CD4-positive, alpha-beta T cell treated with Interleukin-4 for 4 hours (primary cell): ENCODE measurements at places on chromosomes 2 and 18.
A peak's percentile ranks its signal among the peaks of the same experiment; 100 is the strongest.

- peak; percentile 5 for DNase-seq
These were observed 562 bp downstream of the TWSG1 start for GRCh38 chr18:9334973-9335696.

- DNase-seq = no peak
These were observed 66.1 kb downstream of the NPAS2 start for GRCh38 chr2:100886085-100886484.

GRCh38 chr2:169776252-169776761 lies 22.4 kb upstream of the SSB start:
- DNase-seq = no peak

DNA sequence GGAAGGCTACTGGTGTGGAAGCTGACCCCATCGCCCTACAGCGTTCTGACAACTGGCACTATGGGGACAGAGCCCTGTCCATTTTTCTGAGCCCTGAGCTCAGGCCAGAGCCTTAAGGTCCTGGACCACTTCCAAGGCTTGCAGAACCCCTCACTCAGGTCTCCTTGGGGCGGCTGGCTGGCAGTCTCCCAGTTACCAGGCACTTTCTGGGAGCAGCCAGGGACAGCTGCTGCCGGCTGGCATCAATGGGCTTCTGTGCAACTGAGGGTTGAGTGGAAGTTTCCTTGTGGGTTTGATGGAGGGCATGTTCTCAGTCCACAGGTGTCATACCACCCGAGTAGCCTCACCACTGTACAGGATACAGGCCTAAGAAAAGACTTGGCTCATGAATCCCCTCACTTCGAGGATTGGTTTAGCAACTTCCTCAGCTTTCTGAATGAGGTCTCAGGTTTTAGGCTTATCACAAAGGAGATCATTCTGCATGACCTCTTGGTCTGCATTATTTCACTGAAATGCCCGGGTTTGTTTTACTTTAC lies 27.4 kb upstream of the WIPF1 start:
- DNase-seq = no peak

GRCh38 chr2:42725657-42726056 lies 38.3 kb downstream of the OXER1 start:
- no peak for DNase-seq

- DNase-seq = no peak
These were observed 3.6 kb downstream of the IHH start for GRCh38 chr2:219056896-219057708.

- DNase-seq = no peak
These were observed 44.5 kb upstream of the FAM110C start for GRCh38 chr2:90645-91312.

GRCh38 chr2:171136024-171136423 lies 24.7 kb downstream of the TLK1 start:
- DNase-seq = no peak

DNA sequence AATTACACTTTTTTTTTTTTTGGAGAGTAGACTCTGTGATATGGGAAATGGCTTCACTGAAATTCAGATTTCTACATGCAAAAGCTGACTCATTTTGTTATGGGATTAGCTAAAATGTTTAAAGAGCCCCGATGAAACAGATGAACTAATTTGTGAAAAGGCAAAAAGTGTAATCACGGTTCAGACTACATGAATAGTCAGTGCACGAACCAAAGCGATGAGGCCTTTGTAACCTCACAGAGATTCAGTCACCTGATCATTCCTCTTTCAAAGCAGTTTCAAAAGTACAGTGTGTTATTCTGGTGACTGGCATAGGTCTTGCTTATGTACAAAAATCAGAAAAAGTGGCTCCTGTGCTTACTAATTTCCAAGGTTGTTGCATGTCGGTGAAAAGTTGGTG lies 44.6 kb downstream of the TGIF1 start:
- no peak for DNase-seq

GRCh38 chr2:219287580-219288265 lies 8.6 kb downstream of the DNAJB2 start:
- DNase-seq = no peak

GRCh38 chr2:147714582-147714981 lies 130.2 kb upstream of the ACVR2A start:
- no peak for DNase-seq

- DNase-seq = no peak
These were observed 11.2 kb downstream of the REV1 start for GRCh38 chr2:99478632-99479031.

GRCh38 chr2:25586726-25587144 lies 86.6 kb downstream of the DTNB start:
- DNase-seq = no peak

GRCh38 chr18:25282282-25282681 lies 69.7 kb downstream of the ZNF521 start:
- no peak for DNase-seq

DNA sequence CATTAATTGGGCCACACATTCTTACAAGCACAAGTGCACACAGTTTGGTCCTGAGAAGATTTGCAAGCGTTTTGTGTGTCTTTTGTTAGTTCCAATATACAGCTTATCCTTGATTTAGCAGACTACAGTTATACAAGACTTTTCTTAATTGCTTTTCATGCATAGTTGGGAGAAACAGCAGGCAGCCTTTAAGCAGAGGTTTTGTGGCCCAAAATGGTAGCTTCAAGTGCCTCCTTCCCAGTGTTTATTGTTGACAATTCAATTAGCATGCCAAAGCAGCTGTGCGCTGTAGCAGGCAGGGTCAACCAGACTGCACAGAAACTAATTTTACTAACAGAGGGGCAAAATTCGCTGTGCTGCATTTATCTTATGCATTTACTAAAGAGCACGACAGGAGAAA lies 47.5 kb downstream of the FRZB start:
- DNase-seq = no peak

- no peak for DNase-seq
These were observed 148.3 kb downstream of the LAMA3 start for GRCh38 chr18:23837591-23837990.

DNA sequence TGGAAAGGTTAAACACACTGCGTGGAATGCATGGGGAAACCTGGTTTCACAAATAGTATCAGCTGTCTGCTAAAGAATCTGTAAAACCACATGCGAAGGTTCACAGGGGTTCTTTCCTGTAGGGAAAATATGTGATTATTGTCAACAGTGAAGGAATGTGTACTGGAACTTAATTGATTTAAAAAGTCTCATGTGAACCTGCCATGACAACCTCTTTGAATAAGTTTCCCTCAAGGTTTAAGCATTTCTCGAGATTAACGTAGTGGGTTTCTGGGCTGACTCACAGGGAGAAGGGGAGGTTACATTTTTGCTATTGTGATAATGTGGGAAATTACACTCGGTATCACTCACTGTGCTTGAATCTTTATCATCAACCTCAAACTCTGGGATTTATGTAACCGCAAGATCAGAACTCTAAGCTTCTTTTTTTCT lies 28.2 kb upstream of the IL1R1 start:
- no peak for DNase-seq

DNA sequence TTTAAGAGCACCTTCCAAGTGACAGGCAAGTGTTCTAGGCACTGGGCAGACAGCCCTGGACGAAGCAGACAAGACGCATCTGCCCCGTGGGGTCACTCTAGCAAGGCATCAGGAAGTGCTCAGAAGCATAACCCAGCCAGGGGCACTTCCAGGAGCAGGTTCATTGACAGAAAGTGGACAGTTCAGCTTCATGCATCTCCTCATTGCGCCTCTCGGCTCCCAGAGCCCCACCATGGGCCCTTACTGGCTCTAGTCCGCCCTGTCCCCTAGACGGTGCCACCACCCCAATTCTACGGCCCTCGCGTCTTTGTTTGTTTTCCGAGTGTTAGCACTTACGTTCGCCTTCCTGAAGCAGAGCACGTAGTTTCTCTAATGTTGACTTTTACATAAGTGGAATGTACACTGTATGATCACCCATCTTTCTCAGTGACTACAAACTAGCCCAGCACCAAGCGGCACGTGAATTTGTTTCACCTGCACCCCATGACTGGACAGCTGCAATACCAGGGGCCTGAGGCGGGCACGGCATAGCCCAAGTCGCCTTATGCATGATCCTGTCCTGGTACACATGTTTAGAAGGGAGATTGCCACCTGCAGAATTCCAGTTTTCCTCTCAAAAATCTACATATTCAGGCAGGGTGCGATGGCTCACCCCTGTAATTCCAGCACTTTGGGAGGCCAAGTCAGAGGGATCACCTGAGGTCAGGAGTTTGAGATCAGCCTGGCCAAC lies 33.2 kb downstream of the SNED1 start:
- no peak for DNase-seq

GRCh38 chr2:134852518-134852917 lies 14.1 kb downstream of the ACMSD start:
- DNase-seq = no peak

- DNase-seq = peak; percentile 60
These were observed 178.1 kb upstream of the PKDCC start for GRCh38 chr2:41869542-41870264.

- DNase-seq = no peak
These were observed 21.1 kb upstream of the NOSTRIN start for GRCh38 chr2:168781191-168781817.

DNA sequence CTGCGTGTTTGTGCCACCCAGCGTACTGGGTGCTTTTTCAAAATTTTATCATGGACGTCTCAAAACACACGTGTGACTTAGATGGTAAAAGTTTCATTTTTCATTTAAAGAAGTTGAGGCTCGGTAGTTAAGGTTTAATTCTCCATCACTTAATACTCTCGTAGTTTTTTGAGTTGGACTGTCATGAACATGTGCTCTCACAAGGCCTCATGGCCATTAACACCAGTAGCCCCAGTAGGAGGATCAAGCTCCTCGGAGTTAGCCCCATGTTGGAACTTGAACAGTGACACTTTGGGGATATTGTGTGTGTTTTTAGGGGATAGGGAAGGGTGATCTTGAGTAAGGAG lies 15.3 kb downstream of the NMUR1 start:
- DNase-seq = no peak

DNA sequence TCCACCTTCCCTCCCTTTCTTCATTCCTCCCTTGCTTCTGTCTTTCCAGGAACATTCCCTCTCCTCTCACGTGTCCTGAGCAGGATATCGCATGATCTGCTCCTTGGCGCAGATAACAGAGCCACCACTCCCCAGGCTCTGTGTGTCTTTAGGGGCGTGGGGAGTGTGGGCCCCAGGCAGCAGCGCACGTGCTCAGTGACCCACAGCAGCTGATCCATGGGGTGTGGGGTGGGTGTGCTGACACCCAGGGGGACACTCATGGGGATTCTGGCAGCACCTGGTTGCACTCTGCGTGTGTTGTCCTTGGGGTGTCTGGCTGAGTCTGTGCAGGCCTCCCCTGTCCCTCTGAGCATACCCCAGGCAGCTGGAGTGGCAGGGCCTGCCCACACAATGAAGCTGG lies 9.9 kb upstream of the FOSL2 start:
- DNase-seq = no peak

- no peak for DNase-seq
These were observed 10.9 kb downstream of the UXS1 start for GRCh38 chr2:106183101-106183696.

DNA sequence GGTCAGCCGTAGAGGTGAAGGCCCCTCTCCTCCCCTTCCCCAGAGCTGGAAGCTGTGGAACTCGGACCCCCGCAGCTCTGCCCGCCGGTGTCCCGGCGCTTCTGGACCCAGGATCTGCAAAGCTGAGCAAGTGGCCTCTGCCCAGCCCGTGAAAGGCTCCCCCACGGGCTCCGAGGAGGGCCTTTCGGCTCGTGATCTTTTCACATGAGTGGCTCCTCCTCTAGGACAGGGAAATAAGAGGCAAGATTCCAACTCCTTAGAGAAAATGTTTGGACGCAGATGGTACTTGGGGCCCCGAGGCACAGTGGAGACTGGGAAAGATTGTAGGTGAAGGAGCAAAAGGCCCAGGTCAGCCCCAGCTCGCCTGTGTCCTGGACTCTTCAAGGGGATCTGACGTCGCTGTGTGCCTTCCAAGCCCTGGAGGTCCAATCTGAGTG lies 48.2 kb upstream of the SP3 start:
- no peak for DNase-seq

- no peak for DNase-seq
These were observed 57.1 kb upstream of the PAX3 start for GRCh38 chr2:222355860-222356259.

DNA sequence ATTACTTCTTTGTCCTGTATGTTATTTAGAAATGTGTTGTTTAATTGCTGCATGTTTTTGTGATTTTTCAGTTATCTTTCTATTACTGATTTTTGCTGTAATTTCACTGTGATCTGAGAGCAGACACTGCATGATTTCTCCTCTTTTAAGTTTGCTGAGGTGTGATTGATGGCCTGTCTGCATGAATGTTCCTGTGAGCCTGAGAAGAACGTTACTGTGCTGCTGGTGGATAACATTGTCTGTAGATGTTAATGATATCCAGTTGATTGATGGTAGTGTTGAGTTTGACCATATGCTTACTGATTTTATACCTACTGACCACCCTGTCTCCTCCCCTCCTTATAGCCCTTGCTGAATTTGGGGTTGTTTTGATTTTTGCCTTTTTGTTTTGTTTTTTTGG lies 37.4 kb upstream of the KCNG2 start:
- DNase-seq = no peak

DNA sequence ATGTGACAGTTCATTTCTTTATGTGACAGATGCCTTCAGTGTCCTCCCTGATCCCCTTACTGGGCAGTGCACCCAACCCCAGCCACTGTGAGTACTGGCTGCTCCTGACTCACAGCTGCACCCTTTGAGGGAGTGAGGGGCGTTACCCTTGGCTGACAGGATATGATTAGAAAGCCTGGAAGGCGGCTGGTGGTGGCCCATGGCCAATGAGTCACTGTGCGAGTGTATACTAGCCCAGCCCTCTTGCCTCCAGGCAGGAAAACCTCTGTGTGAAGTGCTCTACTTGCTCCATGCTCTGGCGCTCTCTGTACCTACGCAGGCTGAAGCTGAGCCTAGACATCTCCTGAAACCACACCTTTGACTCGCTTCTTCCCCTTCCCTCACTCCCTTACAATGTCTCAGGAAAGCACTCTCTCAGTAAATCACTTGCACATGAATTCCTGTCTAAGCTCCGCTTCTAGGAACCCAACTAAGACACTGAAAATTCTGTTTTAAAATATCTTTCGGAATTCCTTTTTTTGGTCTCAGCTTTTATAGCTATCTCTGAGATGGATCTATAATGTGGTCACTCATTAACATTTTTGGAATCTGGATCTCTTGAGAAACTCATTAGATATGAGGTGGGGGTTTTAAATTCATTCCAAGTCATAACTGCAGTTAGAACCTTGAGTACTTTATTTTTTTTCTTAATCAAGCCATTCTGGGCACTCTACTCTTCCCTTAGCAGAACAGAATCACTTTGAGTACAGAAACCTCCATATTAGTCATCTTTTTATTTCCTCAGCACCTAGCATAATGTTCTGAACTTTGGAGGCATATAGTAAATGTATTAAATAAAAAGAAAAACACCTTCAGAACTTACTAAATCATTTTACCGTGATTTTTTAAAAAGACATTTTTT lies 25.3 kb upstream of the STAM2 start:
- no peak for DNase-seq

- no peak for DNase-seq
These were observed 204.2 kb downstream of the TPGS2 start for GRCh38 chr18:36624451-36625167.
